ENCODE measurements at places on chromosomes 6 and 20. TPM values are rescaled to one million over a fixed set of nuclear protein-coding genes. Genes with fewer than 3 reads are reported as not detected.

GRCh38 chr6:44806656-44807055 lies 419.1 kb downstream of the CDC5L start:
- DNase-seq: no peak
- H3K4me1 ChIP-seq: peaks cover 5% of the 10 kb centered on the region
- no peak overlapping the region for H3K4me3 ChIP-seq
- H3K27me3 ChIP-seq: no peaks in the 10 kb centered on the region

DNA sequence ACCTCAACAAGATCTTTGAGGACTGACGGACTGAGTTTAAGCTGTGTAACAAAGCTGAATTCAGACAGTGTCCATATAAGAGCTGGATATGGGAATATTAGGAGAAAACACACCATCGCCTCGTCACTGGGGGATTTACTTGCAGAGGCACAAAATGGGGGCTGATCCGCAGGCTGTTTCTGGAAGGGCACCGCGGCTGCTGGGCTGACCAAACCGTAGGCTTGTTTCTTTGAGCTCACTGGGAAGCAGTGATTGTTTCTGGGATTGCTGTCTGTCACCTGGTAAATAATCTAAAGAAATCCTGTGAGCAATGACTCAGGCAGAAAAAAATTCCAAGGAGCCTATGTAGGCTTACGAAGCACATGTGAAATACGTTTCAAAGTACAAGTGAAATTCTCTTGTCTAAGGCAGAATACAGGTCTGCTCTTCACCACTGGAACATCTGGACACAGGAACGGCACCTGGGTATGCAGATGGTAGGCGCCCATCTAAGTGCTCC lies 63.9 kb upstream of the MPC1 start:
- no peak overlapping the region for H3K4me3 ChIP-seq
- no peaks in the 10 kb centered on the region for H3K36me3 ChIP-seq
- DNase-seq: no peak

GRCh38 chr6:37540390-37540789 lies 40.7 kb upstream of the CCDC167 start:
- no peak overlapping the region for H3K27ac ChIP-seq
- H3K4me3 ChIP-seq: no peak overlapping the region
- H3K4me1 ChIP-seq: no peaks in the 10 kb centered on the region
- H3K36me3 ChIP-seq: no peaks in the 10 kb centered on the region

DNA sequence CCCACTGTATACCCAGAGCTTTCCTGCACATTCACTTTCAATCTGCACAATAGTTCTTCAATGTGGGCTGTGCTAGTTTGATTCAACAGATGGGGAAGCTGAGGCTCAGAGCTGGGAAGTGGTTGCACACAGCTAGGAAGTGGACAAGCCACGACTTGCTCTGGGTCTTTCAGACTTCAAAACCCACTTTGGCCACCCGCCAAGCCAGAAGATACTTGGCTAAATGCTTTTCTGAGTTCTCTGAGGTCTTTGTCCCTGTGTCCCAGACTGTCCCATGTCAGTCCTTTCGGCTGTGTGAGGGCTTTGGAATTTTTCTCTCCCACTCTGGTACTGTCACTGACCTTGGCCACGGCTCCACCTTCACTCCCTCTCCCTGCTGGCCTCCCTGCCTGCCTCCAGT lies 10.6 kb downstream of the PDYN start:
- no peak for DNase-seq
- no peaks in the 10 kb centered on the region for H3K4me1 ChIP-seq
- no peak overlapping the region for H3K4me3 ChIP-seq
- H3K36me3 ChIP-seq: no peaks in the 10 kb centered on the region
- H3K27me3 ChIP-seq: no peaks in the 10 kb centered on the region

- H3K27ac ChIP-seq: peak overlapping the region; percentile 94
- peak overlapping the region; percentile 82 for H3K4me3 ChIP-seq
- H3K27me3 ChIP-seq: no peaks in the 10 kb centered on the region
- DNase-seq: no peak
- peaks cover 56% of the 10 kb centered on the region for H3K4me1 ChIP-seq
Measured at GRCh38 chr20:3819411-3820047, 818 bp upstream of the AP5S1 start.

Gene TPMT
- 9.1 TPM for total RNA-seq

Gene DPPA5
- not detected for total RNA-seq

Gene IL17A
- 0.63 TPM for total RNA-seq

Measured in CD8-positive, alpha-beta memory T cell (primary cell).